ENCODE measurements at places on chromosomes 1 and 21.

GRCh38 chr21:36608897-36609225 lies 90.1 kb upstream of the SIM2 start:
- no peak for DNase-seq

DNA sequence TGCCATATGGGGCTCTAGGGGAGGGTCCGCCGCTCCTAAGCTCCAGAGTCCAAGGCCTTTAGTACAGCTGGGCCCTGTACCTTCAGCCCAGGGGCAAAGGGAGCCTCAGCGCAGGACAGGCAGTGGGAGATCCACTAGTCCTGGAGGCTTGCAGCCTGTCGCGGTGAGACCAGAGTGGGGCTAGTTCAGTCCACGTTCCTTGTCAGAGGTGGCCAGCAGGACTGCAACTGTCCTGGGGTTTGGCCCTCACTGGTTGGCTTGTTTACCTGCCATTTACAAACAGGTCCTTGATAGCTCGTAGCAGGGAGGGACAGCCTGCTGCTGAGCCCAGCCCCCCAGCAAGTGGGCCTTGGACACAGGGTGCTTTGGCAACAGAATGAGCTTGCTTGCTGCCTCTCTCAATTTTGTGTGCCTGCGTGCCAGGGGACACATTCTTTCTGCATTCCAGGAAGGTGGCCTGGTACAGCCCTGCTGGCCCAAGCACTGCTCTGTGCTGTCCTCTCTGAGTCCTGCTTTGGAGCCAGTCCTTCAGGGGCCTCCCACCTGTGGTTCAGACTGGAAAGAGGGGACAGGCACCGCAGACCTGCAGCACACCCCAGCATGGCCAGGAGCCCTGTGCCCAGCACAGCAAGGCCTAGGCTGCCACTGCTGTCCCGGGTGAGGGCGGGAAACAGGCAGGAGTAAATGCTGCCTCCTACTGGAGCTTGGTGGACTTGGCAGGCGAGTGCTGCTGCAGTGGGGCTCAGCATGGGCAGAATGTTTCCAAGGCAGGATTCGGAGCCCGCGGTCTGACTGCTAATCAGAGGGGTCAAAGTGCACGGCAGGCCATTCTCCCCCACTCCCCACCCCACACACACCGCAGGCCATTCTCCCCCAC lies 15.2 kb downstream of the H6PD start:
- DNase-seq = peak; percentile 35

- no peak for DNase-seq
Measured at GRCh38 chr1:44002165-44002564, 10.8 kb downstream of the CCDC24 start.

DNA sequence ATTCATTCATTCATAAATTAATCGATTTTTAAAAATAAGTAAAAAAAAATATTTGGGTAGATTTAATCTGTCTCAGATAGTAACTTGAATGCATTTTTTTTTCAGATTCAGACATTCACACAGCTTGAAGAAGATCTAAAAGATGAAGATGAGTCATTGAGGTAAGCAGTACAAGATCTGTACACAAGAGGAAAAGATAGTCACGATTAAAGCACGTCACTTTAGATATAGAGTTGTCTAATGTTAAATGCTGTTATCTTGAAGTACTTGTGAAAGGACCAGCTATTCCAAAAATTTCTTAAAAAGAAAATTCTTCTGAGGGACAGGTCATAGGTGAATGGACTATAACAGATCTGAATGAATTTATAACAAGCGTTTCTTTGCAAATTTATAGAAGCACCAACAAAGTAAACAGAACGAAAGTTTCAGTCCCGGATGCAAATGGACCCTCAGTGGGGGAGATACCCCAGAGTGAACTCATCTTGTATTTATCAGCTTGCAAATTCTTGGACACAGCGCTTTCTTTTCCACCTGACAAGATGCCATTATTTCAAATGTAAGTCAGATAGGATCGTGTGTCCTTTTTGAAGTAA lies 31.2 kb upstream of the MORC3 start:
- no peak for DNase-seq

DNA sequence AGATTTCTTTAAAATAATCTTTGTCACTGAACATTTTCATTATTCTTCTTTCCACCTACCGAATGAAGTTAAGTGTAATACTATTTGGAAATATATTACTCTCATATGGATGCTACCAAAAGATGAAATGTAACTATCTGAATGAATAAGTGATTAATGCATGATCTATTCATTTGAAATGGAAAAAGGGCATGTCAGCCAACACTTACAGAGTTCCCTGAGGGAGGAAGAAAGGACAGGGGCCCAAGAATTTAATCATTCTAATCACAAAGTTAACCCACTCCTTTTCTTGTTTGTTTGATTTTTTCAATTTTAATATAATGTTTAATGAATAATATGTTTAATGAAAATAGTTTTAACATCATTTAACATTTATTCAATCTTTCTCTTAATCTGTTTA lies 129.4 kb downstream of the ZC3H11B start:
- no peak for DNase-seq
